ENCODE measurements at places on chromosomes 3 and 15. TPM values are rescaled to one million over a fixed set of nuclear protein-coding genes. Genes with fewer than 3 reads are reported as not detected.

GCSAM gene
- total RNA-seq: not detected

MUC4 gene
- not detected for total RNA-seq

SCAANT1 gene
- not detected for total RNA-seq

IQSEC1 gene
- 19.8 TPM for total RNA-seq
